GM23338 (cell line): ENCODE measurements at places on chromosomes 5 and 9. TPM values are rescaled to one million over a fixed set of nuclear protein-coding genes. Genes with fewer than 3 reads are reported as not detected.

The TEK gene
- 7.9 and 9.4 TPM in 2 replicates for total RNA-seq

The PRDM9 gene
- not detected in 2 replicates for total RNA-seq

The HTR4 gene
- total RNA-seq = 0.10 TPM in 1 of 2 replicates, not detected in the other

The CLTB gene
- 34.0 and 41.4 TPM in 2 replicates for total RNA-seq

The KIF4B gene
- 0.04 TPM in 1 of 2 replicates, not detected in the other for total RNA-seq

The PCDHB9 gene
- total RNA-seq = 0.63 and 0.78 TPM in 2 replicates

The PCDHGA2 gene
- total RNA-seq = 0.82 and 1.0 TPM in 2 replicates
